ENCODE measurements at places on chromosomes 1 and 21.

GRCh38 chr1:204316164-204316563 lies 43.6 kb downstream of the PLEKHA6 start:
- DNase-seq: no peak

DNA sequence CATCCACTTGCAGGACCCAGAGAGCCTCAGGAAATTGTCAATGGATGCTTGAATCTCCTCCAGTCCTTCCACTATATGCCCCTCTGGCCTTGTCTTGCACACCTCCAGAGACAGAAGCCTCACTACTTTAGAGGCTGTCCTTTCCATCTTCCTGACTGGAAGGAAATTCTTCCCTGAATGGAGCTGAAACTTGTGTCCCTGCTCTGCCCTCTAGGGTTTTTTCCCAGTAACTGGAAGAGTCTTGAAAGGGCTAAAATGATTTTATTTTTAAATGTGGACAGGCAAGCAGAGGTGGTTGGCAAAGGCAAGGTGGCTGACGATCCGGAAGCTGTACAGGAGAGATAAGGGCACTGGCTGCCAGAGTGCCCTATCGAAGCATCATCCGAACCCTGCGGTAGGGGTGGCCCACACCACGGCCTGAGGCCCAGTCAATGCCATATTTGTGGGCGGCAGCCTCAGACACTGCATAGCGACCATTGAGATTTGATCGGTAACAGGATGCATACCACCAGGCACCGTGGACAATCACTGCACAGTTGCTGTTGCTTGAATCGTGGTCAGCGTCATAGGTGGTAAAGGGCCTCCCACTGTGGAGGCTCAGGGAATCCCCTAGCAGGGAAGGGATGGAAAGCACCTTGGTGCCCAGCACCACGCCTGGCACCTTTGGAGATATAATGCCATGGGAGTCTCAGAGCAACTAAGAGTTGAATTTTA lies 2.3 kb upstream of the MAP3K6 start:
- DNase-seq: no peak

- no peak for DNase-seq
Measured at GRCh38 chr1:160164121-160164520, 12.7 kb downstream of the ATP1A4 start.

DNA sequence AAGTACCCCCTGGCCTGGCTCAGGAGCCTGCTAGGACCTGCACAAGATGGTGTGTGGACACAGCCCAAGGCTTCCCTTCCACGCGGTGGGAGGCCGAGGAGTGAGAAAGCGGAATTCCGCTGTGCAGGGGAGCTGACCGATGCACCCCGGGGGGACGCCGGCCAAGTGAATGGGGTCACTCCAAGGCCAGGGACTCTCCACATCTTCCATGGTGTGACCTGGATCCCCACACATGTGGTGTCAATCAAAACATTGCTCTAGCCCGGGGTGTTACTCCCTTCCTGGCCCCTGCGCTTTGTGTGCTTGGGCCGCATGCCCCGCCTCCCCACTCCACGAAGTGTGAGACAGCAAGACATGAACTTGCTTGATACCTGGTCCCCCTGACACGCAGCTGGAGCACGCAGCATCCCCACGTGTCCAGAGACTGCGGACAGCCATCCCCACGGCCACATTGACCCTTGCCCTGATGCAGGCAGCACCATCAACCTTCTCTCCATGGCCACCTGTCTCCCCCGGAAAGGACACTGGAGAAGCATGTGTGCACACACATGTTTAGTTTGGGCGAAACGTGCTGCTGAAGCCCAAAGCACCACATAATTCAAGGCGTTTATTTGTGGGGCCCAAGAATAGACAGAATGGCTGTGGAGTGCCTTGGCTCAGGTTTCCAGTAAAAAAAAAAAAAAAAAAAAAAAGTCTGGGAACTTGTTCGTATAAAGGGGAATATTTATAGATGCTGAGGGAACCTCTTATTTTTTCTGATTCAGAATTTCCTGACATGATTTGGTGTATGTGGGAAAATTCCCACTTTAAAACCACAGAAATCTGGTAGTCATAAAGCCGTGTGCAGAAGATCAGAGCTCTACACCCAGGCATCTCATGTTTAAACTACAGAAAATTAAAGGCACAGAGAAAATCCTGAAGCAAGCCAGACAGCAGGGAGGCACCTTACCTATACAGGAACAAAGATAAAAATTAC lies 171.7 kb downstream of the HUNK start:
- DNase-seq: no peak

- DNase-seq: no peak
Measured at GRCh38 chr1:9309080-9309479, 16.4 kb downstream of the SPSB1 start.

GRCh38 chr1:27602462-27603308 lies 1.3 kb downstream of the AHDC1 start:
- no peak for DNase-seq

Measured in stimulated activated CD4-positive, alpha-beta T cell treated with anti-CD3 and anti-CD28 coated beads, Interleukin-4, amount 100 ng/mL, for 4 hours (primary cell).